ENCODE measurements at places on chromosomes 6 and 20.

- DNase-seq = no peak
These were observed 90.5 kb upstream of the PRSS16 start for GRCh38 chr6:27156874-27157458.

DNA sequence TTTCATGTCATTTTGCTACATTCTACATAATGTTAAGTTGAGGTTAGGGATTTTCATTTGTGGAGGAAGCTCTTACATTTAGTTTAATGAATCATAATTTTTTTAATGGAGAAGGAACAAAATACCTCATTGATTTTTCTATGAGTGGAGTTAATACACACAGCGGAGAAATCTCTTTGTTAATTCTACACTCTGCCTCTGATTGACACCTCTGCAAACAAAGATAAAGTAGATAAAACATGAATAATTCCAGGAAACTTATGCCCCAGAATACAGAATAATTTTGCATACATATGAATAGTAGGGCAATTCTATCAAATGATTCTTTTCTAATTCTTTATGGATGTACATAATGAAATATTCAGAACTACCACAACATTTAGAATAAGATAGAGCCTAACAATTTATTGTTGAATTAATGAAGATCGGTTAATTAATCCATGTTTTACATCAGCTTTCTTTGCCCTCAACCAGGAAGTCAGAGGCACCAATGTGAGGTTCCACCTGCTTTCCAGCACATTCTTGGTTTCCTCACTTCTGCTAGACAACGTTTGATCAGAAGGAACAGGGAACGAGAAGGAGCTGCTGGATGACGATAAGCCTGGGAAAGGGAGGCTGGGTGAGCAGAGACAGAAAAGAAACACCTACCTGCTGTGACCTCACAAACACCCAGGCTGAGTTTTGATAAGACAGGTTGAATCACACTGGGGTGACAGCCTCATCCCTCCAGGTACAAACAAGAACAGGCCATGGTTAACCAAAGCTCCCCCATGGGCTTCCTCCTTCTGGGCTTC, 4.3 kb downstream of the OR2H1 start:
- no peak for DNase-seq

GRCh38 chr6:107602321-107603005, 112.5 kb downstream of the SOBP start:
- DNase-seq = no peak

- no peak for DNase-seq
These were observed 111.4 kb downstream of the FYN start for GRCh38 chr6:111761783-111762312.

- no peak for DNase-seq
These were observed 39.3 kb upstream of the MBOAT1 start for GRCh38 chr6:20251525-20251924.

GRCh38 chr6:149942461-149942829, 631 bp downstream of the ULBP2 start:
- peak; percentile 72 for DNase-seq

- no peak for DNase-seq
These were observed 4.5 kb upstream of the CD109 start for GRCh38 chr6:73691512-73691911.

GRCh38 chr6:127177030-127177922, 58.8 kb downstream of the RSPO3 start:
- DNase-seq = no peak

DNA sequence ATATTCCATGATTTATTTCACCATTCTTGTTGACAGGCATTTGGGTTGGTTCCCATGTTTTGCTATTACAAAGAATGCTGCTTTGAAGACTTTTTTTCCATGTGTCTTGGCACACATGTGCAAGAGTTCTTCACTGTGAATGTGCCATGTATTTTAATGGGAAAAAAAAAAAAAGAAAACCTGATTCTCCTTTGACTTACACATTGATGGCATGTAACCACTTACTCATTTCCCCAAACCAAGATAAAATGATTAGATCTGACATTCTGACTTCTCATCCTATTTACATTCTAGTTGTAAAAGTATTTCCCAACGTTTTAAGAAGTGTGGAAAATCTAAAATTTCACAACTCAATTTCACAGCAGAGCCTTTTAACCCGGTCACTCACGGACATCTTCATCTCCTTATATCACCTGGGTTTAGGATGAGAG, 4.4 kb downstream of the CAP2 start:
- DNase-seq = no peak

DNA sequence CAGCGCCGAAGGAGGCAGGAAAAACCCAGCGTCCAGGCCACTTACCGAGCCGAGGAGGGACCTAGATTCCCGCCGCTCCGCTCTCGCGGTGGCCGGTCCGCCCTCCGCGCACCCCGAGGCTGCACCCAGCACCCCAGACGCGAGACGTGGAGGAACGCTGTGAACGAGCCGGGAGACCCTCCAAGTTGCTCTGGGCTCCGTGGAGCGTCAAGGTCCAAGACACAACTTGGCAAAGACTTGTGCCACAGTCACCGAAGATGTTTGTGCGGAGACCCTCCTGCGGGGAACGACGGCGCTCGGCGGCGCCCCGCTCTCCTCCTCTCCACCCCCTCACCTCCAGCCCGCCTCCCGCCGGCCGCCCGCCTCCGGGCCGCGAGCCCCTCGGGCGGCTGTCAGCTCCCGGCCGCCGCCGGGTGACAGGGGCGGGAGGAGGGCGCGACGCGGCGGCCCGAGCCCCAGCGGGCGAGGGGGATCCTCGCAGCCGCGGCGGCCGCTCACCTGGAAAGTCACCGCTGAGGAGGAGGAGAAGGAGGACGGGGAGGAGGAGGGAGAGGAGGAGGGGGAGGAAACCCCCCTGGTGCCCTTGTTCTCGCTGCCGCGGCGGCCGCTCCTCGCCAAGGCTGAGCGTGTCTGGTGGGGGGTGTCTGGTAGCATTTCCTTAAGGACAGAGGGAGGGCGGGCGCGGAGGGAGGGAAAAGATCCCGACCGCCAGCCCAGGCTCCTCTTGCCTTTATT, 637 bp upstream of the HIVEP2 start:
- DNase-seq = no peak

DNA sequence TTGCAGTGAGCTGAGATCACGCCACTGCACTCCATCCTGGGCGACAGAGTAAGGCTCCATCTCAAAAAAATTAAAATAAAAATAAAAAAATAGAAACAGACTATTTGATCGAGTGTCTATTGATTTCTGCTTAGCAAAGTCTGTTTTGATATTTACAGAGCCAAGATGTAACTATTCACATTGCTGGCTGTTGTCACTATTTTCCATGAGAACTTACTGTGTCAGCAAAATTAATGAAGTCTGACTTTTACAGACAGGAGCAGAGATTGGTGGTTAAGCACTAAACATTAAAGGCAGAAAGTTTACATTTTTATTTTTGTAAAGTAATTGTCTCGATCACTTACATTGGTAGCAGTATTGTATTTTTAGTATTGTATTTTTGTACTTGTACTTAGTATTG, 85.0 kb upstream of the CCDC28A start:
- DNase-seq = no peak

- no peak for DNase-seq
These were observed 75.5 kb upstream of the SLCO4A1 start for GRCh38 chr20:62566771-62567170.

DNA sequence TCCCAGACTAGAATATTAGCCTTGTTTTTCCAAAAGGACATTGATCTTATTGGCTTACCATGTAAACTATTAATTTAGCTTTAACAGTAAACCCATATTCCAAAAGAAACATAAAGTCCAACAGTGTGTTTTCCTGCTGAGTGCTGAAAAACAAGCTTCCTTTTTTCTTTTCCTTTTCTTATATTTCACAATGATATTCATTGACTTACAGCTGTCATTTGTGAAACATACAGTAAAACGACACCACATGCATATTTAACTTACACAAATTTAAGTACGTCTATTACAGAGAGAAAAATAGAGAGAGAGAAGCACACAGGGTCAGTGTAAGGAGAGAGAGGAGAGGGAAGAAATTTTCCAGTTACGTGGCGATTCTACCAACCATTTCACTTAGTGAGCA, 543.9 kb upstream of the JARID2 start:
- no peak for DNase-seq

DNA sequence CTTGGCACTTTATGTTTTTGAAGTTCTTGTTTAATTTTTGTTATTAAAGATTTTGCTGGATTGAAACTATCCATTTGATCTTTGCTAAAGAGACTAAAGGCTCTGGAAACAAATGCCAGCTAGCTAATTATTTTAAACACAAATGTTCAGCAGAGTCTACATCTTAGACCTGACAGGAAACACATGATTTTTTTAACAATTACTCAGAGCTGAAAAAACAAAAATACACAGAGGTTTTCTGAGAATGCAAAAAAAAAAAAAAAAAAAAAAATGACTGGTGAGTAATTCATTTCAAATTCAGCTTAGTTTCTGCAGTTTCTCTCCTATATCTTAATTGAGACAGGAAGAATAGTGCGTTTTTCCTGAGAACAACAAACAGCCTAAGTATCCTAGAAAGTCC, 448.0 kb downstream of the TENT5A start:
- DNase-seq = no peak

GRCh38 chr6:27791182-27791943, 120.8 kb downstream of the OR2B2 start:
- DNase-seq = no peak

DNA sequence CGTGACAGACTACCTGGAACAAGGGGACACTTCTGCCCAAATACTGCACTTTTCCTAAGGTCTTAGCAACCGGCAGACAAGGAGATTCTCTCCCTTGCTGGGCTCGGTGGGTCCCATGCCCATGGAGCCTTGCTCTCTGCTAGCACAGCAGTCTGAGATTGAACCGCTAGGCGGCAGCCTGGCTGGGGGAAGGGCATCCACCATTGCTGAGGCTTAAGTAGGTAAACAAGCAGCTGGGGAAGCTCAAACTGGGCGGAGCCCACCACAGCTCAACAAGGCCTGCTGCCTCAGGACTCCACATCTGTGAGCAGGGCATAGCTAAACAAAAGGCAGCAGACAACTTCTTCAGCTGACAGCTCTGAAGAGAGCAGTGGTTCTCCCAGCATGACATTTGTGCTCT, 87.8 kb upstream of the ASCC3 start:
- no peak for DNase-seq

GRCh38 chr6:138374815-138375214, 2.9 kb upstream of the SMIM28 start:
- DNase-seq = no peak

DNA sequence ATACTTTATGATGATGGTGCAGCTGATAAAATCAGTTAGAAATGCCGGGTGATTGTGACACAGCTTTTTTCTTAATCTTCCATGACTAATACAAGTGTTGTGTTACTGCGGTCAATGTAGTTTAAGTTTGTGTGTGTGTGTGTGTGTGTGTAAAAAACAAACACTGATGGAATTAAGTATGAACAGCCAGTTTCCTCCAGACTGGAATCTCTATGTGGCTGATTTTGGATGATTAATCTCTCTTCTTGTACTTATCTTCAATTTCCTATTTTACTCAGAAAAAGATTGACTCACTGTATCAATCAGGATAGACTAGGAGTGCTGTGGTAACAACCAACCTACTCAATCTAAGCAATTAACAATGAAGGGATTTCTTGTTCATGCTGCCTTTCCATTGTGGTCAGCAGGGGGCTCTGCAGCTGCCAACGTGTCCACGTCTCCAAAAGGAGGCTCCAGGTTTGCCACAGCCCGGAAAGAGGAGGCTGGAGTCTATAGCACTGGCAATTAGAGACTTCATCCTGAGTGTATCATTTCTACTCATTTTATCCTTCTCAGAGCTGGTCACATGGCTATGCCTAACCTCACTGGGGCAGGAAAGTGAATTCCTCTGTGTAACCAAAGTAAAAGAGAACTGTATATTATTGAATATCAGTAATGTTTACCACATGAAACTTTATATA, 107.7 kb downstream of the CD109 start:
- DNase-seq = no peak

GRCh38 chr20:37386505-37387251, 40.7 kb downstream of the SRC start:
- peak; percentile 63 for DNase-seq

GRCh38 chr6:38349795-38350194, 289.9 kb downstream of the BTBD9 start:
- DNase-seq = no peak

DNA sequence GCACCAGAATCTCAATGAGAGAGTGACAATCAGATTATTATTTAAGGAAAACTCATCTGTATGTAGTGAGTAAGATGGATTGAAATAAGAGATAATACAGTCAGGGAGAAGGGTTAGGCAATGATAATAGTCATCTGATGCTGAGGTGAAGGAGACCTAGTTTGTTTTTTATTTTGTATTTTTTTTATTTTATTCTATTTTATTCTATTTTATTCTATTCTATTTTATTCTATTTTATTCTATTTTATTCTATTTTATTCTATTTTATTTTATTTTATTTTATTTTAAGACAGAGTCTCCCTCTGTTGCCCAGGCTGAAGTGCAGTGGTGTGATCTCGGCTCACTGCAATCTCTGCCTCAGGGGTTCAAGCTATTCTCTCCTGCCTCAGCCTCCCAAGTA, 72.7 kb upstream of the RCAN2 start:
- no peak for DNase-seq

- no peak for DNase-seq
These were observed 26.8 kb downstream of the C6orf89 start for GRCh38 chr6:36912586-36912985.

DNA sequence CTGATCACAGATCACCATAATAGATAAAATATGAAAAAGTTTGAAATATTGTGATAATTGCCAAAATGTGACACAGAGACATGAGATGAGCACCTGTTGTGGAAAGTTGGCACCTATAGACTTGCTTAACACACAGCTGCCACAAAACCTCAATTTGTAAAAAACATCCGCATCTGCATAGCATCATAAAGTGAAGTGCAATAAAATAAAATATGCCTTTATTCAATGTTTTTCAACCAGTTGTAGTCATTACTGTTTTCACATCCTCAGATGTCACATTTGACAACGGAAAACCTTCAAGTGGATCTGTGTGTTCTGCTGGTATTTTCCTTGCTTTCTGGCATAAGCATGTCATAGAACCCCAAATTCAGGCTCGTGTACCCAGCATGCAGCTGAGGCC, 50.2 kb upstream of the IFNGR1 start:
- DNase-seq = no peak

GRCh38 chr20:37922016-37922415, 19.1 kb downstream of the VSTM2L start:
- no peak for DNase-seq

DNA sequence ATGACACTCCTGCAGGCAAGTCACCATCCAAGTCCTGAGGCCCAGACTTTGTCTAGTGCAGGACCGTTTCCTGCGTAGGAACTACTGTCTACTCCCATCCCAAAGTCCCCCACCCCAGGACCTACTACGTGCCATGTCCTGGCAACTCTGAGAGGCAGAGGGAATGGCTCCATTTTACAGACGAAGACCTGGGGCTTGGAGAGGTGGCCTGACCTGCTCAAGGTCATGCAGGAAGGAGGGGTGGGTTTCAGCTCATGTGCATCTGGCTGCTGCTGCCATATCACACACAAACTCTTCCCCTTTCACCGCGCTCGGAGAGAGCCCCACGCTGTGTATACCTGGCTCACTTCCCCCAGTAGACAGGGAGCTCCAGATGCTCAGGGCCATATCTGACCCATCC, 1.2 kb upstream of the NOL4L start:
- no peak for DNase-seq
